ENCODE measurements at places on chromosomes 7 and 10.

DNA sequence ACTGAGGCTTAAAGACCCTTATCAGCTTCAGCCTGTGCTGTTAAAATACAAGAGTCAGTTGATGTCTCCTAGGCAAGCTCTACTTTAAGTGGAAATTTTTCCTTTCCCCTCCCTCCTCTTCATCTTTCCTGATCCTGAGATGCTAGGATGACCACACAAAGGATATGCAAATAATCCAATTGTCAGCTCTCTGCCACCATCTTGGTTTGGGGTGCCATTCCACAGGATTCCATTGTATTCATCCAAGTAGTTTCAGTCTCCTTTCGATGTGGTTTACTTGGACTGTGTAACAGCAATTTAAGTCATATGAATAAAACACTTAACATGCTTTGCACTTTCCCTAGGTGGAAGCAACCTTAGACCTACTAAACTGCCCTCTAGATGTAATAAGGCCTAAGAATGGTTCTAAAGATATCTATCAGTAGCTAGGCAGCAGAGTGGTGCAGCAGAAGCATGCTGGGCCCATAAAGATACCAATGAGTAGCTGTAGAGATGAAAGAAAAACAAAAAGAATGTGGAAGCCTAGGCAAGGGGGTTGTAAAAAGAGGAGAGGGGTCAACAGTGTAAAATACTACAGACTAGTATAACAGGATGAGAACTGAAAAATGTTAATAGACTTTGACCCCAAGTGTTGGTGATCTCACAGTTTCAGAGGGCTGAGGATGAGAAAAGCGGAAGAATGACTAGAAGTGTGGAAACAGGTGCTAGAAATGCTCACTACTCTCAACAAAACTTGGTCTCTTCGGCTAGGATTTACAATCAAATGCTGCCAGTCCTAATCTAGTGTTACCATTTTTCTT, 2.4 kb upstream of the CFAP69 start:
- DNase-seq, result no peak

GRCh38 chr7:84704380-84704779, 482.5 kb downstream of the SEMA3D start:
- DNase-seq, result no peak

DNA sequence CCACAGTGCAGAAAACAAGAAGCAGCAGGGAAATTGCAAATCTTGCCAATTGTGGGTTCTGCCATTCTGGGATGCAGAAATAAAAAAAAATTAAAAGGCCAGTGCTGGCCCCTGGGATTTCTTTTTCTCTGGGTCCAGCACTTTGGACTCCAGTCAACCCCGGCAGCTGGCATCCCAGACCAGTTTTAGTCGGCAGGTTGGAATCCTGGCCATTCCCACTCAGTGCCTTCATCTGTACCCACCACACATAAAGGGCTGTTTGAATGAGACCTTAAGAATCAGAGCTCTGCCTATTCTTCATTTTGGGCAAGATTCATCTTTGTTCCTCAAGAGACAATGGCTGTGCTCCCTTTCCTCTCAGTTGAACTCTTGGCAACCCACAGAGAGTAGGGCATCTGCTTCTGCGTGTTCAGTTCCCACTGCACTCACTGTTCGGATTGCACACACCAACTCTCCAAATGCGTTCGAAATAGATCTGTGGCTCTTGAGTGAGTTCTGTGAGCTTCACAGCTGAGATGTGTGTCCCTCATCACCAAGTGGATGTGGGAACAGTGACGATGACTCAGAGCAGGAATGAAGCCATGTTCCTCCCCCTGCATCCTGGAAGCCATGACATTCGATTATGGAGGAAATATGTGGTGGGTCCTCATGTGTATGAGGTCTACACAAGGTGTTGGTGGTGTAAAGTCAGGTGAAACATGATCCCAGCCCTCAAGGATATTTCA, 63.0 kb upstream of the EGFR start:
- DNase-seq, result peak; percentile 16

DNA sequence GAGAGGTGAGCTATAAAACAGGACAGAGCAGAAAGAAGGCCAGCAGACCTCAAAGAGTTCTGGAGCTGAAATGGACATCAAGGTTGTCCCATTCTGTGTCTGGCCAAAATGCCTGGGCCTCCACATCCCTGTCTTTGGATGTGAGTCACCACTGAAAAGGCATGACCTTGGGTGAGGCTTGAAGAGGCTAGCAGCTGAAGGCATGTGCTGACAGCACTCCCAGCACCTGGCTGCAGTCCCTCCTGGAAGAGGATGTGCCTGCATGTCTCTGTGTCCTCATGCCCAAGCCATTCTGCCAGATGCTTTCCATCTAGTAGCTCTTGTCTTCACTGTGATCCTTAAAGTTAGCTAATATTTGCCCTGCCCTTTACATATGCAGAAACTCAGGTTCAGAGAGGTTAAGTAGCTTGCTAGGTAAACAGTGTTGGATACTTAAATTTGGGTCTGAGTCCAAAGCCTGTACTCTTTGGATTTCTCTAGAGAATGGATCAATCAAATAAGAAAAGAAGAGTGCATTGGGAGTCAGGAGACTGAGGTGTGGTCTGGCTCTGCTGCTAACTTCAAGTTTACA, 35.8 kb downstream of the HECW1 start:
- no peak for DNase-seq

Measured in C1 segment of cervical spinal cord (tissue), 14 donors.